CD4-positive, alpha-beta T cell treated with Interleukin-12 subunit alpha and Interleukin-12 subunit beta, for 1 hour (primary cell): ENCODE measurements at places on chromosomes 12 and 14.
A peak's percentile ranks its signal among the peaks of the same experiment; 100 is the strongest.

DNA sequence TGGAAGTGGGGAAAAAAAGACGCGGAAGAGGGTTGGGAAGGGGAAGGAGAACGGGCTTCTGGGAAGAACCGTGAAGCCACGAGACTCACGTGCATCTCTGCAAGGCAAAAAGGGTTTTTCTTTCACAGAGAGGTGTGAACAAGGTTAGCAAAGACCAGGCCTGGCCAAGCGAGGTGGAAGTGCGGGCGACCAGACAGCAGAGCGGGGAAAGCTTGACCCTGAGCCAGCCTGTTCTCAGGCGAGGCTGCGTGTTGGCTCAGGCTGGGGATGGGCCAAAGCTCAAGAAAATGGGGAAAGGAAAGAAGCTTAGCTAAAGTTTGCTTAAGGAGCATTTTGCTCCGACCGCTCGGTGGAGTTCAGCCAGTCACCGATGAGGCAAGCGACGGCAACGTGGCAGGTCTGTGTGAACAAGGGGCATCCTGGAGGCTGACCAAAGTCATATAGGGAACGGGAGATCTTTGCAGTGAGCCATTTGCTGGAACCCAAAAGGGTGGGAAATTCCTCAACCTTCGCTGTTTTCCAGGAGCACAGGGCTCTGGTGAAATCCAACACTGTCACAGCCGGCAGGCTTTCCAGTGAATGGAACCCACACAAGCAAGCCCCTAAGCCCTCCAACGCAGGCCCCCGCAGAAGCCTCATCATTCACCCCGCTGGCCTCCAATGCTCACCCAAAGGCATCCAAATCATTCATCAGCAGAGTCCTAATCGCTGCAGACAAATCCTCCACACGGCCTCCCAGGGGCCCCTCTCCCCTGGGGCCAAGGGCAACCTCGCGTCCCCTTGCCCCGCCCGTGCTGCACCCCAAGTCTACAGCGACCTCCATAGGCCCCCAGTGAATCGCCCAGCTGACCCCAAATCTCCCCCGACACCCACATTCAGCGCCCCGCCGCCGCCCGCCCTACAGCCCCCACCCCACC is 754 bp downstream of the ZNF605 start:
- DNase-seq, result no peak

DNA sequence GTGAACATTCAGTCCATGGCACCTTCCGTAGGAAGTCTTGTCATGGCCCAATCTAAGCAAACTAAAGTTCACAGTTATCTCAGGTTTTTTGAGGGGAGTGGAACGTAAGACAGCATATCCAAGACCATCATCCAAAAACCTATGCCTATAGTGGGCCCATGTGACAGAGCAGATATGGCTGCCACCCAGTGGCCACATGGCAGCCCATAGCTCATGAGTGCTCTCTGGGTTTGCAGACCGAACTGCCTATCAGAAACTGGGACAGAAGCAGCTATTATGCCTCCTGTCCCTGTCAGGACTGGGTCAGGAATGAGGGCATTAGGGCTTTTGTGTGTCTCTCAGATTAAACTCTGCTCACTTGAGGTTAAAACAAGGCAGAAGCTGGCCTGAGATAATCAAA is 503.7 kb downstream of the NRXN3 start:
- DNase-seq, result no peak

GRCh38 chr14:59925797-59926196 is 5.9 kb downstream of the LRRC9 start:
- DNase-seq, result no peak

DNA sequence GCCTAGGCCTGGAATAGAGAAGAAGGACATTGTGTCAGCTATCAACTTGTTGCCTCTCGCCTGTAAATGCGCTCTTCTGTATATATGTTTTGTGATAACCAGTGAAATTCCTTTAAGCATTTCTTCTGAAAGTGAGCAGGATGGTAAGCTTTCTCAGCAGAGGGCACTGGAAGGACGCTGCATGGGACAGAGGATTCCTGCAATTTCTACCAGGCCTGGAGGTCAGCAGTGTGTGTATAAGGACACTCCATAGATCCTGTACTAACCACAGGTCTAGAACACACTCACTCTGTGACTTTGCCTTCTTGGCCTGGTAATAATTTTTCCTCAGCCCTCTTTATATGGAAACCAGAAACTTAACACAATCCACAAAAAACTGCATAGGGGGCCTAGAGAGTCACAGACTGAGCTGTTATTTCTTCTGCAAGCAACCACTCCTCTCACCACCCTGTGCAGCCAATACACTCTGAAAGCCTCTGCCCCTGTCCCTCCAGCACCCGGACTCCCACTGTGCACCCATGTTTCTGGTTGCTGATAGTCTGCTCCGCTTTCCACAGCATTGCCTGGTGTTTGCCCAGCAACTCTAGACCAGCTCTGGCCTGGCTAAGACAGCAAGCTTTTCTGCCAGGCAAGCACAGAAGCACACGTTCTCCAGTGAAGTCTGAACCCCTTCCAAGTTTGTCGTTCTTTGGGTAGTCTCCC is 94.0 kb upstream of the RMST start:
- no peak for DNase-seq

- no peak for DNase-seq
Observed at GRCh38 chr12:113231235-113232088, 10.2 kb downstream of the TPCN1 start.

DNA sequence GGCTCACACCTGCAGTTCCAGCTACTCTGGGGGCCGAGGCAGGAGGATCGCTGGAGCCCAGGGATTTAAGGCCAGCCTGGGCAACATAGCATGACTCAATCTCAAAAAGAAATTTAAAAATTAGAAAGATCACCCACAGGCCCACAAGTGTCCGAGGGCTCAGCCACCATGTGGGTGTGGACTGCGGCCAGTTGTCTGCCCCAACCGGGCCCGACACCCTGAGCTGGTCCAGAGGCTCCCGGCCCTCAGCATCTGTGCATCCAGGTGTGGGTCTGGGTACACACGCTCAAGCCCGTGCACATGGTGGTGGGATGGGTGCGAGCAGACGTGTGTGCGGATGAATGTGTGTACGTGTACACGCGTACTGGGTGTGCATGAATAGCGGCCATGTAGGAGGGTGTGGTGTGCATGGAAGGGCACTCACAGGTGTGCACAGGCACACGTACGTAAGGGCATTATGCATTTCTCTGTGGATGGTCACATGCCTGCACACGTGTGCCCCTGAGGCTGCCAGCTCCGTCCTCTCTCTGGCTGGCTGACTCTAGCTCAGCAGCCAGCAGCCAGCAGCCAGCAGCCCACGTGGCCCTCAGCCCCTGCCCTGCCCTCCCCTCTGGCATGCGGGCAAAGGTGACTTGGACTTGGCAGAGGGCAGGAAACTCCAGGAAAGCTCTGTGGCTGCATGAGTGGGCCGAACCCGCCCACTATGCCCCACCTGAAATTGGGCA is 23.3 kb upstream of the NUDT14 start:
- DNase-seq, result no peak

- no peak for DNase-seq
Observed at GRCh38 chr12:82942991-82943401, 256.3 kb downstream of the TMTC2 start.

DNA sequence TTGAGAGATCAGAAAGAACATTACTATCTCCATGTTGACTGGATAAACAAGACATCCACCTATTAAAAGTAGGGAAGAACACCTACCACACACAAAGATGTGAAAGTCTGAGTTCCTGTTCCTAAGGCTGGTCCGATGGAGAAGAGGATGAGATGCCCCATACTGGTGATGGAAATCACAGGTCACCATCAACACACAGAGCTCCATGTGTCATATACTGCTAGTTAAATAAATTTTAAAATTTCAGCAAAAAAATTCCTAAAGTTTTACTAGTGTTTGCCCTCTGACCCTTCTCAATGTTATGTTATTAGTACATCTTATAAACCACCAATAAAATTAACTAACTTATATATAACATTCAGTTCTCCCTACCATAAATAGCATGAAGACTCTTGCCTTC is 59.1 kb downstream of the KCNA5 start:
- no peak for DNase-seq

DNA sequence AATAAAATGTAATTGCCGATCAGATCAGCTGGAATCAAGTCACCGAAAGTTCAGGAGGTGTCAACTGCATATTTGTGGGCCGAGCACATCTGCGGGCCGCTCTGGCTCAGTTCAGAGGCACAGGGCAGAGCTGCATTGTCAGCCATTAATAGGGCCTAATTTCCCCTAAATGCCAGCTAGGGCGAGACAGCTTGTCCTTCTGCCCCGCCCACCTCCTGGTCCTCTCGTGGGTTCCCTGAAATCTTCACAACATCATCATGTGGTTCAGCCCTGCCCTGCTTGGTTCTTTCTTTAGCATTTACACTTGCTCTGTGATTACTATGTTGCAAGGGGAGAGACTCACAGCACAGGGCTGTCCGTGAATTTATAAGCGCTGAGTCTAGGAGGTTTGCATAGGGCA is 148.9 kb downstream of the CHST11 start:
- peak; percentile 6 for DNase-seq

DNA sequence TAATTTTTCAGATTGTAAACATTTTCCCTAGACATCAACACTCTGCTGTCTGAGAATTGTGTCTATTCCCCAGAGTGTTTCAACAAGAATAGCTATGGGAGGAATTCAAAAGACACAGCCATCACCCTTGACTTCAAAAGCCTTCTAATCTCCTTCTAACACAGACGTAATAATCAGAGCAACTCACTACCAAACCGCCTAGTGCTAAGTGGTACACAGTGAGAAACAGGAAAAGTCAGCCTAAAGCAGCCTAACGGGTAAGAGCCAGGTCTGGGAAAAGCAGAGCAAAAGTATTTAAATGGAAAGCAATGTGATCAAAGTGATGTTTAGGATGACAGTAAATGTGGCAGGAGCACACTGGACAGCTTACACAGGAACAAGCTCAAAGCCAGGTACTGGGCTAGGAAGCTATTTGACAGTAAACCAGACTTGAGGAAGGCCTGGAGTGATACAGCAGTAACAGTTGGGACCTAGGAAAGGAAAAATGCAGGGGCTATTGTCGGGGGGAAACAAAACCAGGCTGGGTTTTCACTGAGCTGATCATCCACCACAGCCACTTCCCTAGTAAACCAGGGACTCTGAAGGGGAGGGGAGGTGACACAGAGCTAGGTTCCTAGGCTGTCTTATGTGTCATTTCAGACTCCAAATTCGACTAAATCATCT is 29.4 kb downstream of the CORO1C start:
- no peak for DNase-seq

DNA sequence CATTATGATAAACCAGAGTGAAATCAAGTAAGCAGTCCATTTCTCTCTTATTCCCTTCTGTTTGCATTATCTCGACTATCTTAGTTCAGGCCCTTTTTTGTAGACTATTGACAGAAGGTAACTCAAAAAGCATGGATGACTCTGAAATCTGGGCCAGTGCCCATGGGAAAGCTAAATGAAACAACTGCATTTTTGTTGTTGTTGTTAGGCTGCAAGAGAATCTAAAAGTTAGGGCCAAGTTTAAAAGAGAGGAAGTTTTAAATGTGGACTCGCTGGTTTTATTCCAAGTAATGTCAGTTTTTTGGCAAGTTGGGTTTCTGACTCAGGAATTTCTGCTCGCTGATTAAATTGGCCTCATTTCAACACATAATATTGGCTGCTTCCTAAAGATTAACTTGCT is 201.1 kb downstream of the PIK3C2G start:
- no peak for DNase-seq

DNA sequence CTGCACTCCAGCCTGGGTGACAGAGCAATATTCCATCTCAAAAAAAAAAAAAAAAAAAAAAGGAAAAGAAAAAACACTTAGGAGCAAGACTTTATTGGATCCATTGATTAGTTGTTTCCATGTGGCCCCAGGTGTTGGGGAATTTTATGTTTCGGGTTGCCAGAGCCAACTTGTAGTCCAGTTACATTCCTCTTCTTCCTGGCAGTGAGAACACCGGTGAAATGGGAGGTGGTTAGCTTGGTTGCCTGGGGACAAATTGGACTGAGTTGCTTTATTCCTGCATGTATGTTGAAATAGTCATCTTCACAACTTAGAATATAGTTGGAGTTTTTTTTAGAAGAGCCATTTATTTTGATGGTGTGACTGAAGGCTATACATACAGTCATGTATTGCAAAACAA is 12.6 kb downstream of the RCOR1 start:
- DNase-seq, result no peak

- DNase-seq, result no peak
Observed at GRCh38 chr12:113812411-113813228, 153.5 kb downstream of the RBM19 start.

DNA sequence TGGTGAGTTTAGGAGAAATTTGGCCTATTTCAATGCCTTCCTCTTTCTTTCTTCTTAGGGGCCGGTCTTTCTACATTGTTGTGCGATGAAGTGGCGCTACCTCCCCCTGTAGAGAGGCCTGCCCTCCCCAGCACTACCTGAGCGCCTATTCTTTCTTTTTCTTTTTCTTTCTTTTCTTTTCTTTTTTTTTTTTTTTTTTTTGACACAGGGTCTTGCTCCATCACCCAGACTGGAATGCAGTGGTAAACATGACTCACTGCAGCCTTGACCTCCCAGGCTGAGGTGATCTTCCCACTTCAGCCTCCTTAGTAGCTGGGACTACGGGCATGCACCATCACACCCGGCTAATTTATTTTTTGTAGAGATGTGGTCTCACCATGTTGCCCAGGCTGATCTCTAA is 136.1 kb upstream of the MAX start:
- DNase-seq, result no peak

DNA sequence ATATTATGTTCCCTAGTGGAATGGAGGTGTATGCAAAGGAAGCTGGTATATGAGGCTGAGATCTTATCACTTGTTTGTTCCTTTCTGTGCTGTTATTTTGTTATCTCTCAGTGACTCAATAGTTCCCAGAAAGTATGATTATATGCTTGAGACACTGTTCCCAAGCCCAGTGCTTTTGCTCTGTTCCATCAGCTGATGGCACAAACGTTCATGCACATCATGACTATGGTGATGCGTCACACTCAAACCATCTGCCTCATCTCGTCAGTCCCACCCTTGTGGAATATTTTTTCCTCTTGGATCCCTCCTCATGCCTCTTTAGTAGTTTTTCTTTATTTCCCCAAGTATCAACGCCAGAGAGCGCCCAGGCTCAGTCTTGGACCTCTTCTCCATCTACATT is 786.9 kb downstream of the AACS start:
- DNase-seq, result no peak

GRCh38 chr12:6145564-6145963 is 21.1 kb upstream of the VWF start:
- no peak for DNase-seq

GRCh38 chr12:116990971-116991966 is 80.5 kb downstream of the FBXW8 start:
- no peak for DNase-seq

GRCh38 chr12:1666685-1667162 is 24.1 kb upstream of the ADIPOR2 start:
- DNase-seq, result no peak
